ENCODE measurements at places on chromosomes 13 and 19.

DNA sequence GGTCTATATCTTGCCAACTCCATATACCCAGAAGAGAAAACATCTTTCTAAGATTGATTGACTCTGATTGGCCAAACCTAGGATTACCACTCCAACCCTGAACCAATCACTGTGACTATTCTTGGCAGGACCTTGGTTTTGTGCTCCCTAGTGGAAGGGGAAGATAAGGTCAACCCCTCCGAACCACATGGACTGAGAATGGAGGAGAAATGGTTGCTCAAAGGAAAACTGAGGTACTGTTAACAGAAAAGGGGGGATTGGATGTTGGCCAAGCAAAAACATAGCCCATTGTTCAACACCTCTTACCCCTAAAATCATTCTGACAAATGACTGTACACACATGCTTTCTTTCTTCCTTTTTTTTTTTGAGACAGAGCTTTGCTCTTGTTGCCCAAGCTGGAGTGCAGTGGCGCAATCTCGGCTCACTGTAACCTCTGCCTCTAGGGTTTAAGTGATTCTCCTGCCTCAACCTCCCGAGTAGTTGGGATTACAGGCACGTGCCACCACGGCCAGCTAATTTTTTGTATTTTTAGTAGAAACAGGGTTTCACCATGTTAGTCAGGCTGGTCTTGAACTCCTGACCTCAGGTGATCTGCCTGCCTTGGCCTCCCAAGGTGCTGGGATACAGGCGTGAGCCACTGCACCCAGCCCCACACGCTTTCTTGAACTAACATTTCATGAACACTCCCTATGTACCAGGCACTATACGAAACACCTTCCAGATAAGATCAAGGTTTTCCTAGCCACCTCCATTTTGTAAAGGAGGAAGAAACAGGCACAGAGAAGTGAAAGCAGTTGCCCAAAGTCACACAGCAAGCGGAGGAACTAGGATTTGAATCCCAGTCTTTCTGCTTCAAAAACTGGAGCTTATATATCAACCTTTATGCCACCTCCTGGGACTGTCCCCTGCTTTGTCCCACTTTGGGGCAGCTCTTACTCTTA, 6.5 kb downstream of the MEIOSIN start:
- no peak for DNase-seq

- no peak for DNase-seq
These were observed 21.5 kb upstream of the OXGR1 start for GRCh38 chr13:97015661-97016350.

GRCh38 chr13:26544707-26545106, 12.8 kb upstream of the WASF3 start:
- no peak for DNase-seq

GRCh38 chr13:85615031-85615430, 184.2 kb downstream of the SLITRK6 start:
- DNase-seq: no peak

DNA sequence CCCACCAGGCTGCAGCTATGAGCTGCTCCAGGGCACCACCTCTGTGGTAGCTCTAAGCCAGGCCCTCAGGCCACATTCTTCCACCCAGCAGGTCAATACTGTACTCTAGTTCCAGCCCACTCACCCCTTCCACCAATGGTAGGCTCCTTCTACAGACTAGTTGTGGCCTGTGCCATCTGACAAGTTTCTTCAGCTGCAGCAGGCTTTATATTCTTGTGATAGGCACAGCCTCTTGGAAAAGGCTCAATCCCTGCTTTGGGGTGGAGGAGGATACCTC, 8.5 kb downstream of the MICU2 start:
- DNase-seq: no peak

DNA sequence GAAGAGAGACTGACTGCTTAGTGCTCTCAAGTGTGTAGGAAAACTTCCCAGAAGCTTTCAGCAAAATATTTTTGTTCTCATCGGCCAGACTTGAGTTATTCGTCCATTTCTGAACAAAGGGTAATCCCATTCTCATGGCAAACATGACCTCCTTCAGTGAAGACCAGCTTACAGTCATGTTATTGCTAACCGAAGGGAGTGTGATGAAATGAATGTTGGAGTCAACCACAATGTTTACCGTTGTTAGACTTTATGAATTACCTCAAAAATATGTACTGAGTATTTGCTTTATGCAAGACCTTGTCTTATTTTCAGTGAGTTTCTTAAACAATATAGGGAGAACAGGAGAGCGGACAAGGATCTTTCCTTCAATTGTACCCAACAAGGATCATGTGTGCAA, 228.6 kb downstream of the LMO7 start:
- no peak for DNase-seq

- no peak for DNase-seq
These were observed 2.8 kb downstream of the ATP4A start for GRCh38 chr19:35560677-35561076.

GRCh38 chr19:32878988-32879387, 9.4 kb upstream of the SLC7A9 start:
- no peak for DNase-seq
